ENCODE measurements at places on chromosomes 11 and 22.

GRCh38 chr11:13384908-13385640, 77.9 kb downstream of the BTBD10 start:
- DNase-seq = peak; percentile 4

DNA sequence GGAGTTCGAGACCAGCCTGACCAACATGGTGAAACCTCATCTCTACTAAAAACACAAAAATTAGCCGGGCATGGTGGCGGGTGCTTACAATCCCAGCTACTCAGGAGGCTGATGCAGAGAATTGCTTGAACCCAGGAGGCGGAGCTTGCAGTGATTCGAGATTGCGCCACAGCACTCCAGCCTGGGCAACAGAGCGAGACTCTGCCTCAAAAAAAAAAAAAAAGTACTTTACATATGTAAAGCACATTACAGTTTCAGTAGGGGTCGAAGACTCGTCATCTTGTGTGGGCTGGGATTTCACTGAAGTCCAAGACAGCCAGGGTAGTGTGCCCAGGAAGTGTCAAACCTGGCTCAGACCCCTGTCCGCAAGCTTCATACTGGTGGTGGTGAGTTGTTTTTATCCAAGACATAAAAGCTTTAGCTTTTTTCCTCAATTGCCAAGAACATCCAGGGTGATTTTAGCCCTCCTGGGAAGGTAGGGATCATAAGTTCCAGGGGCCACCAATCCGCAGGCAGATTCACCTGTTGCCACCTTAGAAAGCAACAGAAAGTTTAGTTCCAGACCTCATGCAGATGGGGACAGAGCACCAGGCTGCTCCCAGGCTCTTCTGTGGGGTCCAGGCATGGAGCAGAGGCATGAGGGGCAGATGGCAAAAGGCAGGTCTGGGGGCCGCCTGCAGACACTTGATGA, 21.6 kb upstream of the ADORA2A start:
- DNase-seq = no peak

DNA sequence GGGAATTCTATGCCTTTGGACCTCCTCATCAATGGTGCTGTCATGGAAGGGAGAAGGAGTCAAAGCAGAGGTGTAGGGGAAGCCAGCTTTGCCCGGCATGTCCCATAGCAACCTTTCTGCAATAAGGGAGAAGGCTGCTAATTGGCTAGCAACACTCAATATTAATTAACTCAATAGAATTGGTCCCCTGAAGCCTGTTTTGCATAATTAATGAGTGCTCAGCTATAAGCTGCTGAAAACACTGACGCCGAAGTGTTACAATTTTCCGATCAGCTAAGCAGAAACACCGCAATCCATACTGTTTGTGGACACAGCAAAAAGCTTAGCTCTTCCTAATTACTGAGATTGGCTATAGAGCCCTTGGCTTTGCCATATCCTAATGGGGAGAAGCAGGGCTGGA, 245.0 kb downstream of the CSNK2A3 start:
- no peak for DNase-seq

GRCh38 chr11:72254299-72254993, 10.5 kb upstream of the PHOX2A start:
- no peak for DNase-seq

- no peak for DNase-seq
Measured at GRCh38 chr11:120108785-120109168, 29.1 kb downstream of the TRIM29 start.

GRCh38 chr11:62671608-62672389, at the start of the genes LBHD1 and UQCC3:
Gene LBHD1, minus strand, starts transcription at chr11:62672267. Its CDS starts 2,236 bp downstream, at chr11:62670031.
Gene UQCC3, plus strand, starts transcription at chr11:62671673. Its CDS starts 73 bp downstream, at chr11:62671746.
- peak; percentile 84 for DNase-seq

DNA sequence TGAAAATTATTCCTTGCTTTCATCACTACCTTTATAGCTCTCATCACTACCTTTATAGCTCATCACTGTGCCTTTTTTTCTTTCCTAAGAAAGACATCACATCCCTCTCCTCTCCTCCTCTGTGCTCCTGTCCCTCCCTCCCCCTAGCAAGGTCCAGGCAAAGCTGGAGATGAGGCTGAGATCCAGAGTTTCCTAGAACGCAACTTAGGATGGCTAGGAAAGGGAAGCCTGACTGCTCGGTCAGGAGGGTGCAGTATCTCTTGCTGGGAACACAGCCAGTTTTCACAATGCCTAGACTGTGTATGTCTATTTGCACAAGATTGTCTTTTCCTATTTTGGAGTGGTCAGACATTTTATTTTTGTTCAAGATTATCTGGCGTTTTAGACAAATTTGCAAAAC, 24.7 kb downstream of the TUB start:
- no peak for DNase-seq

GRCh38 chr11:121523581-121524232, 70.9 kb upstream of the SORL1-AS1 start:
- DNase-seq = no peak

DNA sequence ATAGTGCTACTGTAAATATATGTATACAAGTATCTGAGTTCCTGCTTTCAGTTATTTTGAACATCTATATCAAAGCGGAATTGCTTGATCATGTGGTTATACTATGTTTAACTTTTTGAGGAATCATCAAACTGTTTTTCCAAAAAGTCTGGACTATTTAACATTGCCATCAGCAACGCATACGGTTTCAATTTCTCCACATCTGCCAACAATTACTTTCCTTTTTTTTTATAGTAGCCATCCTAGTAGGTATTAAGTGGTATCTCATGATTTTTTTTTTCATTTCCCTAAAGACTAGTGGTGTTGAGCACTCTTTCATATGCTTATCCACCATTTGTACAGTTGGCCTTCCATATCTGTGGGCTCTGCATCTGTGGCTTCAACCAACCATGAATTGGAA, 1.3 kb upstream of the UBE4A start:
- no peak for DNase-seq

DNA sequence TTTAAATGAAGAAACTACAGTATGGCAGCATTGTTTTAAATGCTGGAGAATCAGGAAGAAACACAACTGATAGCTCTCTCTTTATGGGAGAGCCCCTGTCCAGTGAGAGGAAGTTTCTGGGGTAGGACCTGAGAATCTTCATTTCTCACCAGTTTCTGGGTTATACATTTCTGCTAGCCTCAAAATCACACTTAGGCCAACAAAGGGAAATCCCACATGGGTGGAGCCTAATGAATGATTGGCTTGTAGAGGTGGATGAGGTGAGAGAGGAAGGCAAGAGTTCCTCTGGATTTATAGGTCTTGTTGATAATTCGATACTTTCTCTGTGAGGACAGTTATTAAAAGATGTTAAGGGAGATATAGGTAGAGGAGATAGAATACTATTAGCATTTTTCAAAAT, 1397.3 kb upstream of the TENM4 start:
- DNase-seq = no peak

DNA sequence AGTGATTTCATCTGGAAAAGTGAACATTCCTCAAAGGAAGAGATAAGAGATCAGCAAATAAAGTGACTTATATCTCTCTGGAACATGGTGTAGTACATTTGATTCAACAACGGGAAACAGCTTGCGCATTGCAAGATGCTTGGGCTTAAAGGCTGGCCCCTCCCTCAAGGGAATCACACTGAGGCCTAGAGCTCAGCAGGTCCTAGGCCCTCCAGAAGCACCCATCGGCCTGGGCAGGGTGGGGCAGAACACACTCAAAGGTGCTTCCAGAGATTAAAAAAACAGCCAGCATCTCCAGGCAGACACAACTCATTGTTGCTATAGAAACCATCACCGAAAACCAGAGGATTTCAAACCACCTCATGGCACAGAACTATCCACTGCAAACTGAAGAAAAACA, 69.0 kb upstream of the ARFGAP3 start:
- no peak for DNase-seq

DNA sequence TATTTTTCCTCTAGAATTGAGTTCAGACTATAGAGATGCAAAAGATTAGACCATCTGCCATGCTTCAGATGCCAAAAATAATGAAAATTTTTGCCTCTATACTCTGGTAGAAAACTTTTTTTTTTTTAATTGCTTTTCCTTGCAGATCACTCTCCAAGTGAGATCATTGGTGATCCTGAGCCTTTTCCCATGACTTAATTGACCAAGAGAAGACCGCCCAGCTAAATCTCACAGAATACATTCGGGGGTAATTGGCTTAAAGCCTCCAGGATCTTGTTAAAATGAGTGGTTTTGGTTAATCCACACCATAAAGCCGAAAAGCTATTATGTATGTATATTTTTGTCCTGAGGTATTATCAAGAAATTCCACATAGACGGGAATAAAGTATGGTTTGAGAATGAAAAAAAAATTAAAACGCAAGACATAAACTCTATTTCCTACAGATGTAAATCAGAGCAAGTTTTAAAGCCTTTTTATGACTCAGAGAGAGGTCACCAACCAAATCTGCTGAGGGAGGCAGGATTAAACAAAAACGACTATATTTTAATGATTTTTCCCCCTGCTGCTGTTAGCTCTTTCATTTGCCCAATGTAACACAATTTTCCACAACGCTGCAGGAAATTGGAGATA, 64.0 kb downstream of the PARVA start:
- DNase-seq = no peak

DNA sequence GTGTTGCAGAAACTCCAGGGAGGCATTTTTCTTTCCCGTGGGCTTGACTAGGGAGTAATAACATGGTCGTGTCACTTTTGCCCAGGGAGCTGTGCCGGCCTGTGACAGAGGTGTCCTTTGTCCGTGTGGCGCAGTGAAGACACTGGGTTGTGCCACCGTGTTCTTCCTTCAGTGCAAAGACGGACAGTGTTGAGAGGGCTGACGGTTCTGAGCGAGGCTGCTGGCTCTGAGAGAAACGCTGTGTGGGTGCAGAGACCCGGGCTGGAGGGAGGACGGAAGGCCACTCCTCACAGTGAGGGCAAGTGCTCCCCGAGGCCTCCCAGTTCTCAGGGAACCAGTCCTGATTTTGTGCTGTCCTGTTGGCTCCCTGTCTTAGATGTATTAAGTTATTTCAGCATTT, 20.2 kb downstream of the NUP50 start:
- DNase-seq = no peak

DNA sequence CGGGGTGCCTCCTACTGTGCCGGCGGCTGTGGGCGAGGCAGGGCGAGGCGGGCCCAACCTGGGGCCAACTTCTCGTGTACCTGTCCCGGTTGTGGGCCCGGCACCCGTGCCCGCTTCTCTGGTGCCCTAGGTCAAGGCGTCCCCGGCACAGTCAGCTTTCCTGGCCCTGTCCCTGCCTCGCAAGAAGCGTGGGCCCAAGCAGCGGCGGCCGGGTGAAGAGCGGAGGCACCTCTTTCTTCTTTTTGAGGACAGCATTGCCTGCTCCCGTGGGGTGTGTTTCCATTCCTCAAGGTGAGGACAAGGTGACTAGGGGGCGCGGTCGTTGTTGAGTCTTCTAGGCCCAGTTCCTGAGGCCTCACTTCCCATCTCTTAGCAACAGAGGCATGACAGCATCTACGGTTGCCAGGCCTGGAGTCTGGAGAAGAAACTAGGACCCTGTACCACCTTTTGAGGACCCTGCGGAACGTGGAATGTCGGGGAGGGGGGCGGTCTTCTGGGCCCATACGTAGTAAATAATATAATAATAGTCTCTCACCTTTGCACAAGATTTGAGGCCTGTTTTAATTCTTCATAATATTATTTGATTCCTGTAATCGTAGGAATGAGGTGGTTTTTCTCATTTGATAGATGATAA, 418 bp downstream of the ACO2 start:
- no peak for DNase-seq

- no peak for DNase-seq
Measured at GRCh38 chr11:68302670-68303069, 9.7 kb upstream of the LRP5 start.

Measured in activated T-cell treated with anti-CD3 and anti-CD28 coated beads for 24 hours (primary cell).